ENCODE measurements at places on chromosomes 11 and 22.

DNA sequence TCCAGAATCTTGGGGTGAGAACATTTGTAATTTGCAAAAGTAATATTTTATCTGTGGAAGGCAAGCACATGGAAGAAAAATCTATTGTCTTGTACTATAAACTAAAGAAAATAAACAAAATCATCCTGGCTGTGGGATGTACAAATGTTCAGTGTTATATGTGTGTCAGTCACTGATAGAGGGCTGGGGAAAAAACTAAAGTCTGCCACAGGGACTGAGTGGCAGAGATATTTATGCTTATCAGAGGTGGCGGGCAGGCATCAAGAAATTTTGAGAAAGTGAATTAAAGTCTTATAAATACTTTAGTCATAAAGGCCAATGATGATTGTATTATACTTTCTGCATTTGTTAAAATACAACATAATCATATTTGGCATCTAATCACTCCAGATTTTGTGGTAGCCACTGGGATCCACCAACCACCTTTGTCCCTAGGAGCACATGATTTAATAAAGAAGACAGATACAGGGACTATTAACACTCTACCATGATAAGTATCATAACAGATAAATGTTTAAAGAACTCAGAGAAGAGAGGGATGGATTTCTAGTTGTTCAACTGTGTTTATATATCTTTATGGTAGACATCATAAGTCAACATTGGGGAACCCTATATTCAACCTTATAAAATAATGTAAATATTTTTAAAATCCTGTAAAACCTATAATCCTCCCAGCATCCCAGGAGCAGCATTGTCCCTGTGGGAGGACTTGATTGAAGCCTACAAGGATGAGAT is 2.6 kb upstream of the ENDOD1 start:
- no peak for DNase-seq

DNA sequence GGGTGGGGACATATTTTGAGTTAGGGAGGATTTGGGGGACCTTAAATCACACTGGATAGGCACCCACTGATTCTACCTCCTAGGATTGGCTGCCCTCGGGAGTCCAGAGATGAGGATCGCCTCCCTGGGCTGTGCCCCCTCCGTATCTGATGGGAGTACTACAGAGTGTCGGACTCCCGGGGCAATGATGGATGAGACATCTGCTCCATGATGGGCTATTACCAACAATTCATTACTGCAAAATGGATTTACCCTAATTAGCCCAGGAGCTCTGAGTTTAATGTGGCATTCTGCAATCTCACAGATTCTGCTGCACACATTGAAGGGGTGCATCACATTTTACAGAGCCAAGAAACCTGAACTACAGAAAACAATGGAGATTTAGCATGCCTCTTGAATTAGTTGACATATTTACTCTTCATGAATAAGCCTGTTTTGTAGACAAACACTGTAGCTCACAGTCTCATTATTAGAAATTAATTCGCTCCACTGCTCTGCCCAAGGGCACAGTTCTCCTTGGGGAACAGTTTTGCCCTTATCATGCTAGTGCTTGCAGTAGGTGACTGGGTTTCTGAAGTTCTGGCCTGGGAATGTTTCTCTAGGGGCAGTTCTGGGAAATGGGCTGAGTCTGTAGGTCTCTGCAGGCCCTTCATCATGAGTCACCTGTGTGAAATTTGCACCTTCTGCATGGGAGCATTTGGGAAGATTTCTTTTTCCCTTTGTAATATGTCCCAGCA is 217.1 kb upstream of the PLET1 start:
- no peak for DNase-seq

GRCh38 chr11:41522391-41522790 is 62.9 kb upstream of the LRRC4C start:
- DNase-seq: no peak

- DNase-seq: no peak
These were observed 127.7 kb downstream of the BRD1 start for GRCh38 chr22:49699928-49700498.

DNA sequence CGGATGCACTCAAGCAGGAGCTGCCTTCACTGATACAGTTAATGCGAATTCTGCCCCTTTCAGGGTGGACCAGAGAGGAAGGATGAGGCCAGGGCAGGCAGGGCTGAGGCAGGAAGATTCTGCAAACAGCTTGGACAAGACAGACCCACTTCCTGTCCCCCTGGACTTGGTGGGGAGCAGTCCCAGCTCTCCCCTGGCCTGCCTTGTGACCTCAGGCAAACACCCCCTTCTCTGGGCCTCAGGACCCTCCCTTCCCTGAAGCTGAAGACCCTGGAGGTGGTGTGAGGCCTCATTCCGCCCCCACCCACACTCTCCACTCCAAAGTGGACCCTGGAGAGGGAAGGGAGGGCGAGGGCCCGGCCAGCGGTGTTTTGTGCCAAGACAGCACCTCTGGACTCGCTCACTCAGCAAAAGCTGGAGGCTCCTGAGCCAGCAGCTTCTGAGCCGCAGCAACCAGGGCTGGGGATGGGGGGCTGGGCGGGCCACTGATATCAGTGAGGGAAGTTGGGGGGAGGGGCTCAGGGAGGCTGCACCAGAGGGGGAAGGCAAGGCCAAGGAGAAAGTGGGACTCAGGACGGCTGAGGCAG is 8.5 kb downstream of the RAB3IL1 start:
- no peak for DNase-seq

DNA sequence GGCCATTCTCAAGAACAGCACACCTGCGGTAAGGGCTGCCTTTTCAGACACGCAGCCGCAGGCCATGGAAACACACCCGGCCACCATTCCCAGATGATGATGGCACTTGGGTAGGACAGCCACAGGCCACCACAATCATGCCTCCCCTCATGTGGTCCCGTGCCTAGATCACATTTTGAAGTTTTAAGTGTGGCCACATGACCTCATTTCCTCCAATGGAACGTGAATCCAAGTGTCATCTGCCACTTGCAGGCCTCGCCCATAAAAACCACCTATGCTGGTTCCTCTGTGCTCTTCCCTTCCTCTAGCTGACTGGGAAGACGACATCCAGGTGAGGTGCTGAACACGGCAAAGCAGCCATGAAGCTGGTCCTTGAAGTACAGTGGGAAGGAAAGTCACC is 44.6 kb upstream of the SLC25A1 start:
- no peak for DNase-seq

DNA sequence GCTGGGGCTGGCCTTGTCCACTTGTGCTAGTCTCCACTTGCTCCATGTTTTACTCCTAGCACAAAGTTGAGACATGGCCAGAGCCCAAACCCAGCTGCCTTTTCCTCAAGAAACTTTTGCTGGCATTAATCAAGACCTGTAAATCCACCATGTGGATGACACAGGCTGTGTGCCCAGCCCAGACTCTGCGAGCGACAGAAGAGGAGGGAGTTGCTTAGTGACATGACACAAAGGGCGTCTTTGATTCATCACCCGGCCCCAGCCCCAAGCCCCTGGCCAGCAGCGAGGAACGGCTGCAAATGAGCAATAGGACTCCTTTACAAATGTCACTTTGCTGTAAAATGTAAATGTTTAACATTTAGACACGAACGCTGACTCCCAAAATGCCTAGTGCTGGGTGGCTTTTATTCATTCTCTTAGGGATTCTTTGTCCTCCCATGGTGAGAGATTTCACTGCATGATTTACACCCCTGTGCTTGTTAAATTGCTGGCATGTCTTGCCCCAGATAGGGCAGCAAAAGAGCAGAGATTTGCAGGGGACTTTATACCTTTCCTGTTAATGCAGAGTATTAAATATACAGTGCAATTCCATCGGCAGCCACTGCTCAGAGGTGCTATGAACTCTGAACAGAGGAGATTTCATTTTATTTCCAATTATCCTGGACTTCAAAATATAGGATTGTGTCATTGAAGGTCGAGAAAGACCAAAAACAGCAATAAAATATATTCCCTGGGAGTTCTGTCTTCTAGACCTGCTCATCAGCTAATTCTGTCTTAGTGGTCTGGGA is 263.6 kb upstream of the NCAM1 start:
- DNase-seq: no peak

DNA sequence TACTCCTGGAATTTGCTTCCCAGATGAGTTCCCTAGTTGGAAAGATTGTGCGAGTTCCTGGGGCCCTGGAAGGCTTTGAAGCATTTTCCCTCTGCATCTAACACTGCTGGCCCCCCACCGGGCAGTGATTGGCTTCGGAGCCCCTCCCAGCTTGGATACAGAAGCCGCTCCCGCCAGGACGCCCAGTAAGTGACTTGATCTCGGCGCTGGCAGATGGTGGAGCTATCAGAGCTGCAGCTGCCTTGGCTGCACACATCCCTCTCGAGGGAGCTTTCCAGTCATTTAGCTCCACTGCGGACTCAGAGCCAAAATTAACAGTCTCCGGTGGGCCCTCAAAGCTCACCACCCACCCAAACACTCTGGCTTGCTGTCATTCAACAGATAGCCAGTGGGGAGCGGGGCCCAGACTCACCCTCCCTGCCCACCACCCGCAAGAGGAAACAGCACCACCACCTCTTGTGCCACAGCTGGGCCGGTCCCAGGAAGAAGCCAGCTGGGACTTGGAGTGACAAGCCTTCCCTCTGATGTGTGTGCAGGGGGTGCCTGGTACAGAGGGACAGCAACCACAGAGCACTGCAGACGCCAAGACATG is 162.3 kb downstream of the TRIM29 start:
- DNase-seq: no peak

DNA sequence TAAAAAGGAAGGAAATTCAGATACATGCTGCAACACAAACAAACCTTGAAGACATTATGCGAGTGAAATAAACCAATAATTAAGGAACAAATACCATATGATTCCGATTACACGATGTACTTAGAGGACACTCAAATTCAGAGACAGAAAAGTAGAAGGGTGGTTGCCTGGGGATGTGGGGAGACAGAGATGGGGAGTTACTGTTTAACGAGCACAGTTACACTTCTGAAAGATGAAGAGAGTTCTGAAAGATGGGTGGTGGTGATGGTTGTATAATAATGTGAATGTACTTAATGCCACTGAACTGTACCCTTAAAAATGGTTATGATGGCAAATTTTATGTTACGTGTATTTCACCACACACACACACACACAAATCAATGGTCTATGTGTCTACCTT is 14.7 kb downstream of the ZBTB44 start:
- DNase-seq: no peak

- no peak for DNase-seq
These were observed 773.0 kb upstream of the LUZP2 start for GRCh38 chr11:23723861-23724260.

- DNase-seq: no peak
These were observed 4.4 kb downstream of the IFT27 start for GRCh38 chr22:36771356-36772063.

- no peak for DNase-seq
These were observed 15.5 kb upstream of the TSKU start for GRCh38 chr11:76767659-76768058.
